Stimulated activated CD8-positive, alpha-beta memory T cell treated with anti-CD3 and anti-CD28 coated beads, Interleukin-4, amount 100 ng/mL, for 1 hour (primary cell): ENCODE measurements at places on chromosomes 3 and 15.

- peak; percentile 17 for DNase-seq
These were observed 6.0 kb downstream of the MUC13 start for GRCh38 chr3:124928333-124929202.

GRCh38 chr15:94487635-94488034, 256.3 kb downstream of the MCTP2 start:
- no peak for DNase-seq

GRCh38 chr3:184592371-184593219, 31.0 kb downstream of the EPHB3 start:
- no peak for DNase-seq

GRCh38 chr3:56055951-56056350, 412.3 kb downstream of the ERC2 start:
- DNase-seq: no peak

DNA sequence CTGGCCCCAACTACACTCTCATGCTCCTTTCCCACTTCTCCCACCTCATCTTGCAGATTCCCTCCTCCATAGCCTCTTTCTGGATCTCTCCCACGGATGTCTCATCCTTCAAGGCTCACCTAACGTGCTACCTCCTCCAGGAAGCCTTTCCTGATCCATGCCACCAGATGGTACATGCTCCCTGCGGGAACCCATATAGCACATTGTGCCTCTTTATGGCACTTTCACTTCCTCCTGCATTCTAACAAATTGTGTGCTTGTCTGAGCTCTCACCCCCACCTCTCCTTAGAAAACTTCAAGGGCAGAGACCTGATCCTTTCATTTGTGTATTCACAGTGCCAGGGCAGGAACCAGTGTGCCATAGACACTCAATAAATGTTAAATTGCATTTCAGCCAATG, 63.0 kb downstream of the HES1 start:
- DNase-seq: no peak

- DNase-seq: no peak
These were observed 73.5 kb upstream of the RGMA start for GRCh38 chr15:93162560-93162959.

DNA sequence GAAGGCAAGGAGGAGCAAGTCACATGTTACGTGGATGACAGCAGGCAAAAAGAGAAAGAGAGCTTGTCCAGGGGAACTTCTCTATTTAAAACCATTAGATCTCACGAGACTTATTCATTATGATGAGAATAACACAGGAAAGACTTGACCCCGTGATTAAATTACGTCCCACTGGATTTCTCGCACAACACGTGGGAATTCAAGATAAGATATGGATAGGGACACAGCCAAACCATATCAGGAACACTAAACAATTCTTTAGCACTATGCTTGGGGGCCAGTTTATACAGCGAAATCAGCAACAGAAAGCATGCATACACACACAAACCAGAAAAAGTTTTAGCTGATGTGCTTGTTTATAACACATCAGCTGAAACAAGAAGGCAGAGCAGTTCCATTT, 704.2 kb downstream of the OTOL1 start:
- no peak for DNase-seq

GRCh38 chr3:187064210-187065115, 74.8 kb downstream of the RPL39L start:
- DNase-seq: no peak

- no peak for DNase-seq
These were observed 1.3 kb downstream of the RYK start for GRCh38 chr3:134249296-134249841.

DNA sequence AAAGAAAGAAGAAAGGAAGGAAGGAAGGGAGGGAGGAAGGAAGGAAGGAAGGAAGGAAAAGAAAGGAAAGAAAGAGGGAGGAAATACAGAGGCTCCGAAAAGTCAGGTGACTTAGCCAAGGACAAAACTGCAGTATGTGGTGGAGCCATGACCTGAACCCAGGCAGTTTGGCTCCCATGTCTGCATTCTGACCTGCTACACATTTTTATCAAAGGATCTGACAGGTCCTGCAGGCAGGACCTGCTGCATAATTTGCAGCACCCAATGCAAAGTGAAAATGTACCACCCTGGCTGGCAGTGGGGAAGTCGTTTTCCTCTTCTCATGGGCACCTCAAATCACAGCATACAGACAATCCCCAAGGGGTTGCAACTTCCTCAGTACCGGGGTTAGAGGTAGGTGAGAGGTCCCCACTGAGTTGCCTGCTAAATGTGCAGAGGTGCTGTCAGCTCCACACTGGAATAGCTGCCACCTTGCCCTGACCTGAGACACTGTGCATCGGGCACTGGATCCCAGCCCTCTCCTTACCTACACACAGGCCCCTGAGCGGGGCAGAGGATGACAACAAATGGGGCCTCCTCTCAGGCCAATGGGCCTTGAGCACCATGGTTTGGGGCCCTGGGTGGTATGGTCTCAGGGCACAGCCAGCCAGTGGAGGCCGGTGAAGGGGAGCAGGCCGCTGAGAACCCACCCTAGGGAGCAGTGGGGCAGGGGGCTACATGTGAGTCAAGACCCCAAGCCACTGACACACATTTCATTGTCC, 175.1 kb downstream of the SHQ1 start:
- DNase-seq: no peak

GRCh38 chr3:94234177-94234788, 171.4 kb downstream of the NSUN3 start:
- DNase-seq: no peak

GRCh38 chr3:63762180-63762579, 56.9 kb upstream of the C3orf49 start:
- no peak for DNase-seq

DNA sequence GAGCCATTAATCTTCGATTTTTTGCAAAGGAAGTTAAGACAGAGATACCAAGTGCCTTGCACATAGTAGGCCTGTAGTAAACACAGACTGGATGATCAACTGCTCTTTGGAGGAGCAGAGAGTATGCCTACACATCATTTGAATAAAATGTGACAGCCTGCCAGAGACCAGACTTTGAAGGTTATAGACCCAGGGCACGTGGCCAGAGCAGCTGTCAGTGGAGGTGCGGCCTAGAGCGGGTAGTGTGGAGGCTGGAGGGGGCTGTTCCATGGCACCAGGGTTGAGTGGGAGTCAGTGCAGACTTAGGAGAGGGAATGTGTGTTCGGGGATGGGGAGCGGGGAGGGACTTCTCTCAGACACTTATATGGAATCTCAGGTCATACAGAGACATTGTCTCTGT, 80.8 kb downstream of the SMAD3 start:
- DNase-seq: no peak

GRCh38 chr3:59809710-59810444, 760.1 kb upstream of the CFAP20DC start:
- no peak for DNase-seq

DNA sequence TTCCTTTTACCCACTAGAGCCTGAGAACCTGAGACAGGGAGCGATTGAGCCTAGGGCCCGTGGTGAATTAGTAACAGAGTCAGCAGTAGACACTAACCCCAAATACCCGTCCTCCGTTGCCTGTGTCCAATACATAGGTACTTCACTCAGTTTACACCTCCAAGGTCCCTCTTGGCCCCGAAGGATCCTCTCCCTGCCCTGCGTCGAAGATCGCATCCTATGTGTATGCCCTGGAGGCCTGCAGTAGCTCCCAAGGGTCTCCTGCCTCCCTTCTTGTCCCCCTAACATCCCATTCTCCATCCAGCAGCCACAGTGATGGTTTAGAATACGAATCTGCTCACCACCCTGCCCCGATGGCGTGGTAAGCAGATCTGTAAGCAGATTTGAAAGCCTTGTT, 67.0 kb downstream of the ISG20 start:
- DNase-seq: no peak

DNA sequence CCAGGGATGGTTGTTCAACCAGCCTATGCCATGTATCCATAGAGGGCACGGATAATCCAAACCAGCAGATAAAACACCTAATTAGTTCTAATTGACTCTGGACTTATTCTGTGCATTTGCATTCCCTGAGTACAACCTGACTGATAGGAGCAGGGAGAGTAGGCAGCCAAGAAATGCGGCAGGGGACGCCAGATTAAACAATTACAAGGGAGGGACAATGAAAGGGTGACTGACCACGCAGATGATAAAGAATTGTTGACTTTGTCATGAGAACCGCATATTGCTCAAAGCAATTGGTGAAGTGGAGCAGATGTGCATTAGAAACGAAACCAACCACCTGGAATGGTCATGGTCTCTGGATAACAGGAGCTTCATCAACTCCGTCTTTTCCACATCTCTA, 369.1 kb upstream of the FRG2C start:
- DNase-seq: no peak

DNA sequence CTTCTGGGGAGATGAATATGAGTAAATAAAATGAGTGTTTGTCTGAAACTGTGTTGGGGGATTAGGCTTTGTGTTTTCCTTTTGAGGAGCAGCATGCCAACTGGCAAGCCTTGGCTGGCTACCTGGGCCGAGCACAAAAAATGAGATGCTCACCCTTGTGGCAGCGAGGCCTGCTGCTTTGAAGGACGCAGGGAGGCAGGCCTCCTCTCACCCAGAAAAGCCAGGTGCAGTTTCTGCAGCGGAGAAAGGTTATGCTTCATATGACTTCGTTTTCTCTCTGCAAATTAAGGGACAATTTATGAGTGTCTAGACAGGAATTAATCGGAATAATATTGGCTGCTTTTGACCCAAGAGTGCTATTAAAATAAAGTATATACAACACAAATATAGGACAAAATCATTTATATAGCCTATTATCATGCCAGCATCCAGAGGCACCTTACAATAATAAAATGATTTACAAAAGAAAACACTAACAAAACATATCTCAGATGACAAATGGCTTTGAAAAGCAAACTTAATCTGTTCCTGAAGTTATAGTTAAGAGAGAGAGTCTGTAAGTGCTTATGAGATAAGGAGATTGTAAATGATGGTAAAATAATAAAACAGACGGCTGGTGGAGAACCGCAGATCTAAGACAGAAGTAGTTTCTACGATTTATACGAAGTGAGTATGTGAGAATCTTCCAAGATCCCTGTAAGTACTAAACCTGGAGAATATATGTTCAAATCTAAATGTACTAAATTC, 682.8 kb upstream of the NR2F2 start:
- DNase-seq: no peak

DNA sequence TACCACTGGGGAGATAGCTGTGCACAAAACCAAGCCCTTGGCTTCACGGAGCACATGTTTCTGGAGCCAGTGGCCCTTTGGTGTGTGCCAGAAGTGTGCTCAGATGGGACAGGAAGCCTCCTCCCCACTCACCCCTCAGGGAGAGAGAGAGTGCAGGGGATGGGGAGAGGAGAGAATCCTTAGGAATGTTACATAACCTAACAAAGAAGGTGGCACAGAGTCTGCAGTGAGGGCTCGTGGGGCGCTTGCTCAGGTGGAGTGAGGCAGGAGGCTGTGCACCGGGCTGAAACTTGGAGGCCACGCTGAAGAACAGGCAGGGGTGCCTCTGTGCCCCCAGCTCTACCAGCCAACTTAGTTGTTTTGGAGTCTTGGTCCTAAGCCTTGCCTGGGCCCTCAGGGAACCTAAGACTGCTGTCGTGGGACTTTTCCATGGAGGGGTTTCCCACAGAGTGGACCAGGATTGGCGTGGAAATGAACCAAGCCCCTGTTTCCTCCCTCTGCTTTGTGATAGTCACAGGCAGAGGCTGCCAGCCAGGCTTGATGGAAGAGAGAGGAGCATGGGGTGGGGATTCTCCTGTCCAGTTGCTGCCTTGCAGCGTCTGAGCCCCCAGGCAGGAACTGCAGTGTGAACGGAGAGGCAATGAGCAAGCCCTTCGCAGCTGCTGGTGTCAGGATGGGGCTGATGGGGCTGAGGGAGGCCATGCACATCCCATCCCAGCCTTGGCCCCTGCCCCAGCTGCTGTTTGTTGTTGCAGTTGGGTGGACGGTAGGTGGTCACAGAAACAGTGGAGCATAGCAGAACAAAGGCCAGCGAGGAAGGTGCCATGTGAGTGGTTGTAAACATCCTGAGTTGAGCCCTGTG, 32.7 kb downstream of the PDIA5 start:
- DNase-seq: no peak

- DNase-seq: no peak
These were observed 16.3 kb downstream of the RGMA start for GRCh38 chr15:93072411-93073394.

- DNase-seq: no peak
These were observed 972 bp downstream of the UBA5 start for GRCh38 chr3:132661101-132661500.

GRCh38 chr3:157312376-157312745, 124.3 kb upstream of the PTX3 start:
- DNase-seq: no peak

GRCh38 chr15:23912191-23912590, 225.1 kb upstream of the NDN start:
- DNase-seq: no peak

DNA sequence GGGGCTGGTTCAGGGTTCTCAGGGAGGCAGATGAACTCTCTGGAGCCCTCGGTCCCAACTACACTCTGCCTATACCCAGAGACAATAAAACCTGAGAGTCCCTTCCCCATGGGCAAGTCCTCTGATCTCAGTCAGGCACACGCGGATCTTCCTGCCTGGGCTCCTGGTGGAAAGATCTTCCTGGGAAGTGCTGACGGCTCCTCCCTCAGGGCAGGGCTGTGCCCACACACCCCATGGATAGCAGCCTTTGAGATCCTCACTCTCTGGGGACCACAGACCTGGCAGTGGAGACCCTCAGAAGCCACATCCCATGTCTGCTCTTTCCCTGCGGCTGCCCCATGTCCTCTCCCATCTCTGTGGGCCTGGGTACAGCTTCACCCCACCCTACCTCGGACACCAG, 10.4 kb downstream of the SH2D7 start:
- no peak for DNase-seq

GRCh38 chr15:42270996-42271395, 2.0 kb upstream of the GANC start:
- DNase-seq: no peak

- no peak for DNase-seq
These were observed 466 bp downstream of the IQSEC1 start for GRCh38 chr3:13072600-13073325.

DNA sequence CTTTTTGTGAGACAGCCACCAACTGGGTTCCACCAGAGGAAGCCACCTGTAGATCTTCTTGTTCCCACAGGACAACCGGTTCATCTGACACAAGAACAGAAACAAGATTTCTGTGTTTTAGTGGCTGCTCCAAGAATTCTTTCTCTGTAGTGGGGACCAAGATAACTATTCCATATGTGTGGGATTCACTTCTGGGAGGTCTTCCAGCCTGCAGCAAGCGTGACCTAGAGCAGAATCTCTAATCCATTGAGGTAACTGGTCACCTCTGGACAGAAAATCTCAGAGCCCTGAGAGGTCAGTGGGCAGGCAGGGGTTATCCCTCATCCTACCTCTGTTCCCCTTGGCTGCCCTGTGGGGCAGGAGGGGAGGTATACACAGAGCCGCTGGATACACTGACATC, 311.3 kb downstream of the NTRK3 start:
- no peak for DNase-seq
